ENCODE measurements at places on chromosomes 2 and 18.

DNA sequence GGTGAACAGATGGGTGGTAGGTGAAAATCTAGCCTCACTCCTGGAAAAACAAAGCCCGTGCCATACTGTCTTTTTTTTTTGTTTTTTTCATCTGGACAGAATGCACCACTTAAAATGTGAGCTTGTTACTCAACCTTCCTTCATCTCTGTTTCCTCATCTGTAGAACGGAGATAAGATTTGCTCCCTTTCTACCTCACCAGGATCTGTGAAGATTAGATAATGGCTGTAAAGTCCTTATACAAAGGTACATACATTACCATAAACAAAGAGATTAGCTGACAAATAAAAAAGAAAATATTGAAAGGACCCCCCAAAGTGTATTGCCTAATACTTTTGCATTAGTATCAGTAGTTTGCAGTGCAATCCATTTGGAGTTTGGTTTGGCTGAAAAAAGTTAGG lies 75.4 kb upstream of the ZEB2 start:
- DNase-seq: no peak

DNA sequence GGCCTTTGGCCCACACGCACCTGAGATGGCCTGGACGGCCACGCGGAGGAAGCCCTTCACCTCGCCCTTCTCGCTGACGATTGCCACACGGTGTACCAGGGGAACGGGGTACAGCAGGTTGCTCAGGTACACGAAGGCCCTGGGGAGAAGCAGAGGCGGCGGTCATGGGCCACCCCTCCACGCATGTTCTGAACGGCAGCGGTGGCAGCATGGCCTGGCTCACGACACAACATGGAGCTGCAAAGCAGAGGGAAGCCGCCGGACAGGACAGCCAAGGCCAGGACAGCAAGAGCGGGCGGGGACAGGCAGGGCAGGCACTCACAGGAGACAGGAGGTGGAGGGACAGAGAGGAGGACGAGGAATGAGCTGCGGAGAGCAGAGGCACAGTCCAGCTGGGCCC lies 58.7 kb downstream of the AQP12A start:
- no peak for DNase-seq

DNA sequence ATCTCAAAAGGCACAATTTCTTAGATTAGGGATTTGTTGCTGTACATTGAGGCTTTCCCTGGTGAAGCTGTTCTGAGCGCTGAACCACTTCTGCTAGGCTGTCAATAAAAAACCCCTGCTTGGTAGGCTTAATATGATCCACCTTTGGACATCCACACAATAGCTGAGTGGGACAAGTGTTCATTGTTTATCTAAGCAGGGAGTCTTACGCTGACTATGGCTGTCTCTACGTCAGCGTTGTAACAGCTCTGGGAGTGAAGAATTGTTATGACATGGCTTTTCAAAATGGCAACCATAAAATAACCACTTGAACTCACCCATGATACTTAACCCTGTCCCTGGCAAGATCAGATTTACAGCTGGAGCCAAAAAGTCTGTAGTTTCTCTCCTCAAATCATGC lies 111.5 kb upstream of the SULT1C3 start:
- DNase-seq: no peak

- no peak for DNase-seq
Observed at GRCh38 chr2:72263043-72263775, 115.5 kb upstream of the CYP26B1 start.

DNA sequence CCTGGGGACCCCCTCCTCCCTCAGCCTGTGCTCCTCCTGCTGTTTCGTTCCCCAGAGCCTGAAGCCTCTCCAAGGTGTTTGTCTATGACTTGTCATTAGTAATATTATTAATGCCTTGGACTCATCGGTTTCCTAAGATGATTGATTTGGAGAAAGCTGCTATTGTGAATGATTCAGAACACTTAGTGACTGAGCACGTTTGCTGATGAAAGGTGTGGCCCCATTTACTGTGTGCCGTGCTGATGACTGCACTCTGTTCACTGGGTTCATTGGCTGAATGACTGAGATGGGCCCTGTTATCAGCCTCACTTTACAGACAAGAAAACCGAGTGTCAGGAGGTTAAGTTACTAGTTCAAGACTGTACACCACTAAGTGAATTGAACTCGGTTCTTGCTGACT lies 111.4 kb downstream of the SPP2 start:
- DNase-seq: no peak

GRCh38 chr2:154403242-154403790 lies 295.2 kb upstream of the KCNJ3 start:
- no peak for DNase-seq

DNA sequence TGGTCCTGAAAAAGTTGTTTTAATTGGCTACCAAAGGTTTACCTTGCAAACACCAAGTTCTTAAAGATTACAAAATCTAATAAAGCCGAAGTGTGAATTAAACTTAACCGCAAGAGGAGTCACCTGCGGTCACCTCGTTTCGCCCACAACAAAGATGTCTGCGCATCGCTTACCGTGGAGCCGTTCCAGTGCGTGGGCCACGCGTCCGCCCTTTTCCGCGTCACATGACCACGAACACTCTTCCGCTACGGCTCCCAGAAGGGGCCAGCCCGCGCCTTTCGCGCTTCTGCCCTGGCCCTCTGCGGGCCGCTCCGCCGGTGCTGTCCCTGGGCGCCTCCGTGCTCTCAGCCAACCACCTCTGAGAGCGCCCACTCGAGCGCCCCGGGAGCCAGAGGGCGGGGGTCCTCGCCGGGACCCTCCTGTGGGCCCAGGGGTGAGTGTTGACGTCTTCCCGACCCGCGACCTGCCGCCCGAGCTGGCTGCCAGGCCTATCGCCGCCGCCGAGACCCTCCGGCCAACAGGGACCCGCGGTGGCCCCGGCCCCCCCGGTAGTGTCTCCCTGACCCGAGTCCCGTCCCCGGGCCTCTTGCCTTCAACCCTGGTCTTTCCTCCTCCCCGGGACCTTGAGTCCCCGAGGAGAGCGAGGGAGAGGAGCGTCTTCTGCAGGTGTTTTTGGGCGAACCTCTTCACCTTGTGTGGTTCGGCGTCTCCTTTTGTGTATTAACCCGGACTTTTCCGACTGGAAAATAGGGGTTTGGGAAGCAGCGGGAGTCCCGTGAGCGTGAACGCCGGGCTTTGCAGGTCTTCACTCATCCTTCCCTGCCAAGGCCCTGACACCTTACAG lies at the start of gene MFF:
Gene MFF, plus strand, starts transcription at position 257 of the 844 bp plus-strand sequence. CDS start 5,415 bp downstream, outside the sequence.
- peak; percentile 90 for DNase-seq

- DNase-seq: no peak
Observed at GRCh38 chr2:205566606-205567168, 115.6 kb upstream of the NRP2 start.

- DNase-seq: no peak
Observed at GRCh38 chr2:52597346-52597745, 1170.3 kb upstream of the CHAC2 start.

GRCh38 chr2:29443627-29444026 lies 328.4 kb downstream of the CLIP4 start:
- no peak for DNase-seq

- no peak for DNase-seq
Observed at GRCh38 chr2:98896416-98896815, 39.6 kb downstream of the CRACDL start.

DNA sequence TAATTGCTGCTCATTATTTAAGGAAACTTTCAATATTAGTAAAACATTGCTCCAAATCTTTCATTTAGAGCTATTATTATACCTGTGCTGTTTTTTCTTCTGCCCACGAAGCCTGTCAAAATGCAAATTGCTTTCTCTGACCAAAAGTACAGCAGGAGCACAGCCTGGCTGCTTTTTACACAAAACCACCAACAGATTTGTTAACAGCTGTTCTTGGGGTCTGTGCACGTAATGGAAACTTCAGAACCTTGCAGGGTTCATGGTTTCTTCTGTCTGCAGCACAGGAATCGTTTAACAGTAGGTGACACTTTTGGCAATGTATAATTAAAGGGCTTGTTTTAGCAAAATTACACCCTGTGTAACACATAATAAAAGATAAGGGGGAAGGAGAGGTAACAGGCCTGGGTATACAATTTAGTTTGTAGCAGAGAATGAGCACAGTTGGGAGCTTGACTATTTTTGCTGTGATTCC lies 447.3 kb downstream of the KCNJ3 start:
- DNase-seq: no peak

DNA sequence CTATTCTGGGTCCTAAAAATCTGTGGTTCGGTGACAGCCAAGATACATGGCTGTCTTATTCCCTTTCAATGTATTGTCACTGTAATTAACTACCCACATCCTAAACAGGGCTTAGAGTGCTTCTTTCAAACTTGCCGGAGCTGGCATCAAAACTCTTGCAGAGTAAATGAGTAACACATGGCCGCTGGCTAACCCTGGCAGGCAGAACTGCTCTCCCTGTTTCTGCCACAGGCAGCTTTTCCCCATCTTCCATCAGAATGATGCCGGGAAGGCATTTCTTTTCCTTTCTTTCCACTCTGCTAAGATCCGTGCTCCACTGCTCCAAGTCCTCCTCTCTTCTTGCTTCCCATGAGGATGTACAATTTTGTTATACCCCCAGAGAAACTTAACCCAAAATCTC lies 54.8 kb upstream of the PTPRM start:
- DNase-seq: no peak

DNA sequence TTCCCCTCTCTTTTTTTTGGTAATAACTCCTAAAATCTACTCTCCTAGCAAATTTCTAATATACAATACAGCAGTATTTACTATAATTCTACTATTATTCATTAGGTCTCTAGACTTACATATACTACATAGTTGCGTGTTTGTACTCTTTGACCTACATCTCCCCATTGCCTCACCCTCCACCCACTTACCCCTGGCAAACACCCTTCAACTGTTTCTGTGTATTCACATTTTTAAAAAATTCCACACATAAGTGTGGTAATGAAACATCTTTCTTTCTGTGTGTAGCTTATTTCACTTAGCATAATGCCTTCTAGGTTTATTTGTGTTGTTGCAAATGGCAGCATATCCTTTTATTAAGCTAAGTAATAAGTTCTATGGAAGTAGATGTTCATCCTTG lies 336.0 kb downstream of the CCDC85A start:
- DNase-seq: no peak

DNA sequence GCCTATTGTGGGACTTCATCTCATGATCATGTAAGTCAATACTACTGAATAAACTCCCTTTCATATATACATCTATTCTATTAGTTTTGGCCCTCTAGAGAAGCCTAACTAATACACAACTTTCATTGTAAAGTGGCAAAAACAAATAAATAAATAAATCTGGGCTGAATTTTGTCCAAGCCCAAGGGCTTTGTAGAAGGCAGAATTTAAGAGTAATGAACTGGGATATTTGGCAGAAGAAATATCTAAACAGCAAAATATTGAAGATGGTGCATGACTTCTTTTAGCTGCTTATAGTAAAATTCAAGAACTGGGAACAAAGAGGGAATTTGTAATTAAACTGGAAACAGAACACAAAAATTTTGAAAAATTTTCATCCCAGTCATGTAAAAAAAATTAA lies 246.7 kb upstream of the GULP1 start:
- DNase-seq: no peak
